A549 (cell line): ENCODE measurements at places on chromosomes 6 and 20. TPM values are rescaled to one million over a fixed set of nuclear protein-coding genes. Genes with fewer than 3 reads are reported as not detected.

Gene DEF6
- 0.05 to 0.08 TPM (median 0.07 TPM) in 3 replicates for polyA plus RNA-seq

DNA sequence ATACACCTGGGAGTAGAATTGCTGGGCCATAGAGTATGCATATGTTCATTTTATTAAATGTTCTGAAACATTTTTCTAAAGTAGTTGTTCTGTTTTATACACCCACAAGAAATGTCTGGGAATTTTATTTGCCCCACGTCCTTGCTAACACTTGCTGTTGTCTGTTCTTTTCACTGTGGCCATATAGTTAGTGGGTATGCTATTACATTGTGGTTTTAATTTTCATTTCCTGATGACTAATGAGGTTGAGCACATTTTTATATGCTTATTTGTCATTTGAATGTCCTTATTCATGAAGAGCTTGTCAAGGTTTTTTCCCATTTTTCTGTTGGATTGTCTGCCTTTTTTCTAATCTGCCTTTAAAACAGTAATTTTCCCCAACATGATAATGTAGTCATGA, 41.5 kb upstream of the TGM3 start:
- DNase-seq, result no peak

DNA sequence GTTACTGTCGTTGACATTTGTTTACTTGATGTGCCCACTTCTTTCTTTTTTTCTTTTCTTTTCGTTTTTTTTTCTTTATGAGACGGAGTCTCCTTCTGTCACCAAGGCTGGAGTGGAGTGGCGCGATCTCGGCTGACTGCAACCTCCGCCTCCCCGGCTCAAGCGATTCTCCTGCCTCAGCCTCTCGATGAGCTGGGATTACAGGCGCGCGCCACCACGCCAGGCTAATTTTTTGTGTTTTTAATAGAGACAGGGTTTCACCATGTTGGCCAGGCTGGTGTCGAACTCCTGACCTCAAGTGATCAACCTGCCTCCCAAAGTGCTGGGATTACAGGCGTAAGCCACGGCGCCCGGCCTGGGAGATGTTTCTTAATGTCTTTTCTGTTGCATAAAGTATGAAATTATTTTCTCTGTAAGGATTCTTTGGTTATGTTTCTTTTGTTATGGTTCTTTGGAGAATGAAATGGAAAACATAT, 33.3 kb upstream of the PRSS16 start:
- no peak for DNase-seq

- DNase-seq, result no peak
These were observed 247.0 kb downstream of the LRFN2 start for GRCh38 chr6:40340196-40340595.
